ENCODE measurements at places on chromosomes 11 and 22. TPM values are rescaled to one million over a fixed set of nuclear protein-coding genes. Genes with fewer than 3 reads are reported as not detected.

DNA sequence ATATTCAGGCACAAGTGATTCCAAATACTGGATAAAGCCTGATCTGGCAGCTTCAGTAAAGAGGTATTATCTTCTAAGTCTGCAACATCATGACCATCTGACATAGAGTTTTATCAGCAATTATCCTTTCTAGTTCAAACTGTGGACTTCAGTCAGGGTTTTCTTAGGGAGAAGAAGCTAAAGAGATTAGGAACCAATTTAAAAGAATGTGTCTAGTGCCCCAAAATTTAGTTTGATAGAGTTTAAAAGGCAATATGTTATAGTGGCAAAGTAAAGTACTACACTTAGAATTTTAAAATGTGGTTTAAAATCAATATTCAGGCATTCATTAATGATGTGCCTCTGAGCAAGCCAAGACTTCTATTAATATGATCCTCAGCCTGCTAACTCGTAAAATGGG lies 5.4 kb downstream of the PAK1 start:
- H3K27ac ChIP-seq, result no peak overlapping the region
- H3K36me3 ChIP-seq, result no peaks in the 10 kb centered on the region
- no peak for DNase-seq
- no peak overlapping the region for H3K4me3 ChIP-seq
- H3K4me1 ChIP-seq, result peaks cover 23% of the 10 kb centered on the region

GRCh38 chr22:48702573-48703264 lies 1125.0 kb downstream of the BRD1 start:
- no peaks in the 10 kb centered on the region for H3K4me1 ChIP-seq
- no peak for DNase-seq
- H3K27me3 ChIP-seq, result no peaks in the 10 kb centered on the region

PLEKHB1 gene
- 34.0 TPM for total RNA-seq

DNA sequence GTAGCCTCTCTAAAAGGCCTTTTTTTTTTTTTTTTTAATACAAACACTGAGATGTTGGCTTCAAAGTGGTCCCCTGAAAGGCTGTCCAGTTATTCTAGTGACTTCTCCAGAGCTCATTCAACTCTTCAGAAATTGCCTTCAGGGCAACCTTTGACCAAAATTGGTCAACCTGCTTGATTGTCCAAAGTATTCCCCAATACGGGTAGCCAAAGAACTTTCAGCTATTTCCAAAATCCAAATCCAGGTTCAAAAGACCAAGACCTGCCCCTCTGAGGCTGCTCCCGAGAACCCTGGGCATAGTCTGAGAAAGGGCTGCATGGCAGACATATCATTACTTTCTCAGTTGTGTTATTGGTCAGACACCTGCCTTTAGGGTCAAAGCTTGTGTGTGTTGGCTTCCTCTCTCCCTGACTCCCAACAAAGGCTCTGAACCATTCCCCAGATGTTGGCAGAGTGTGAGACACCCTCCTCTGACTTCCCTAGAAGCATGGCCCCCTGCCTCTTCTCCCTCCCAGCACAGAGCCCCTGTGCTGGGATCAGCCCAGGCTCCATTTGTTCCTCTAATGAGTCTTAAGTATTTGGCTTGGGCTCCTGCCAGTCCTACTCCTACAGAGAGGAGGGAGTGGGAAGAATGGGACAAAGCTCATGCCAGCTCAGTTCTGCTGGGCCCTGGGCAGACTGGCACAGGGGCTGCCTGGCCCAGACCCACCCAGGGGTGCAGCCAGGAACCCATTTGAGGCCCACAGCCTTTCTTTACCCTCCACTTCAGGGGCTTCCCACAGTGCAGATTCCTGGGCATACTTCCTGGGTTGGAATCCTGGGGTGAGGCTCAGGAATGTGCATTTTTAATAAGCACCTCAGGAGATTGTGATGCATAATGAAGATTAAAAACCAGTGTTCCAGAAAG lies 30.3 kb downstream of the TNKS1BP1 start:
- no peak for DNase-seq
- H3K27me3 ChIP-seq, result no peaks in the 10 kb centered on the region
- no peaks in the 10 kb centered on the region for H3K4me1 ChIP-seq
- no peak overlapping the region for H3K27ac ChIP-seq
- H3K4me3 ChIP-seq, result no peak overlapping the region
- H3K36me3 ChIP-seq, result peaks cover 29% of the 10 kb centered on the region

- no peak overlapping the region for H3K27ac ChIP-seq
- no peaks in the 10 kb centered on the region for H3K36me3 ChIP-seq
- no peaks in the 10 kb centered on the region for H3K4me1 ChIP-seq
- no peaks in the 10 kb centered on the region for H3K27me3 ChIP-seq
These were observed 1.1 kb upstream of the TTLL8 start for GRCh38 chr22:50058906-50059880.

GRCh38 chr22:49789289-49790141 lies 38.2 kb downstream of the BRD1 start:
- no peaks in the 10 kb centered on the region for H3K4me1 ChIP-seq
- no peak overlapping the region for H3K27ac ChIP-seq
- no peaks in the 10 kb centered on the region for H3K27me3 ChIP-seq
- H3K4me3 ChIP-seq, result no peak overlapping the region
- peaks cover 75% of the 10 kb centered on the region for H3K36me3 ChIP-seq

SEC14L6 gene
- total RNA-seq, result 1.1 TPM

GRCh38 chr11:45045683-45046471 lies 95.2 kb upstream of the TP53I11 start:
- no peaks in the 10 kb centered on the region for H3K27me3 ChIP-seq
- H3K4me3 ChIP-seq, result no peak overlapping the region
- DNase-seq, result no peak

DNA sequence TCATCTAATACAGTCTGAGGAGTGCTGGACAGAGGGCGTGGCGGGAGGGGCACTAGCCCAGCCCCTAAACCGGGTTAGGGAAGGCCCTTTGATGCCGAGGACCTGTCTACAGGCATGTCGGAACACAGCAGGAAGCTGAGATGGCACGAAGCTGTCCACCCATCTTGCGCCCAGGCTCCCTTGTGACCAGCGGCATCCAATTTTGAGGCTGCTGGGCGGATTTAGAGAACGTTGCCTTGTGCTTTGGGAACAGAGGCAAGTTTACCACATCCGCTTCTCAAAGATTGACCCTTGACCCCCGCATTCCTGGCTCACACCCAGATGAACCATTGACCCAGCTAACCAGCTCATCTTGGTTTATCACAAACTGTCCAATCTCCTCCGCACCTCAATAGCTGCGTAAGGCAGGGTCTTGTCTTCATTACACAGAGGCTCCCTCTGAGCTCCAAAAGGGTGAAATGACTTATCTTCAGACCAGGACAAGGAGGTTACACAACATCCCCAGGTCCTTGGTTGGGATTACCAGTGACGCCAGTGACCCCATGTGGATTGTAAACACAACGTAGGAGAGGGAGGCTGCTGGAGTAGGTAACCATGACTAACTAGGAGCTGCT lies 4.5 kb downstream of the FAM83F start:
- H3K4me3 ChIP-seq, result no peak overlapping the region
- H3K4me1 ChIP-seq, result peaks cover 17% of the 10 kb centered on the region
- H3K27ac ChIP-seq, result no peak overlapping the region
- H3K36me3 ChIP-seq, result peaks cover 10% of the 10 kb centered on the region
- DNase-seq, result no peak
- no peaks in the 10 kb centered on the region for H3K27me3 ChIP-seq

SLC17A6 gene
- total RNA-seq, result not detected

DNA sequence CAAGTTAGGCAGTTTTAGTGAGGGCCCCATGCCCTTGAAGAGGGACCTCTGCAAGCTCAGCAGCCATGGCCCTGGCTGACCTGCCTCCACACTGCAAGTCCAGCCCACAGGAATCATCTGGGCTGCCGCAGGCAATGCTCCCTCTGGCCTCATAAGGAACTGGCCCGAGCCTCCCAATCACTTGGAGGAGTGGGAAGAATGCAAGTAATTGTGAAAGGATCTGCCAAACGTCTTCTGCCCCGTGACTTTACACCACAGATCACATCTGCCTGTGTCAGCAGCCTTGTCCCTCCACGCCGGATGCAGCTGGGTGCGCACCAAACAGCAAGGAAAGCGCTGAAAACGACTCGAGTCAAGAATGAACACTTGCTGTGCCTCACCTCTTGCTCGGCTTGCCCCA lies 23.8 kb downstream of the OPCML start:
- DNase-seq, result peak; percentile 29
- H3K4me3 ChIP-seq, result no peak overlapping the region
- H3K27me3 ChIP-seq, result peaks cover 2% of the 10 kb centered on the region
- no peak overlapping the region for H3K27ac ChIP-seq

DNA sequence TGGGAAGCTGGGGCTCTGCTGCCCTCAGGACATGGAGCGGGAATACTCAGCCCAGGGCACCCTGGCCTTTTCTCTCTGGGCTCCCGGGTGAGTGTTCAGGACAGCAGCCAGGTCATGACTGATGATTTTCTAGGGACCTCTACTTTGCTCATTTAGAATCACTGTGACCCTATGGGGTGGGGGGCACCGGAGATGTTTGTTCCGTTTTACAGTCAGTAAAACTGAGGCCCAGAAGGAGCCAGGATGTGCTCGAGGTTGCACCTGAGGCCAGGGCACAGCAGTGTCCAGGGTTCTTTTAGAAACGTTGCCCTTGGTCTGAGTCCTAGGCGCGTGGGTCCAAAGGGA lies 48.1 kb downstream of the SMIM38 start:
- DNase-seq, result no peak
- H3K4me3 ChIP-seq, result no peak overlapping the region
- no peaks in the 10 kb centered on the region for H3K36me3 ChIP-seq
- H3K27me3 ChIP-seq, result no peaks in the 10 kb centered on the region
- no peaks in the 10 kb centered on the region for H3K4me1 ChIP-seq

GRCh38 chr11:31834237-31834636 lies 23.1 kb upstream of the PAX6 start:
- no peak overlapping the region for H3K4me3 ChIP-seq
- H3K4me1 ChIP-seq, result no peaks in the 10 kb centered on the region
- H3K36me3 ChIP-seq, result no peaks in the 10 kb centered on the region
- peaks cover 2% of the 10 kb centered on the region for H3K27me3 ChIP-seq
- peak; percentile 45 for DNase-seq

GRCh38 chr11:2518111-2518982 lies 73.5 kb downstream of the KCNQ1 start:
- H3K4me1 ChIP-seq, result no peaks in the 10 kb centered on the region
- no peak overlapping the region for H3K4me3 ChIP-seq
- DNase-seq, result peak; percentile 21
- no peak overlapping the region for H3K27ac ChIP-seq

DNA sequence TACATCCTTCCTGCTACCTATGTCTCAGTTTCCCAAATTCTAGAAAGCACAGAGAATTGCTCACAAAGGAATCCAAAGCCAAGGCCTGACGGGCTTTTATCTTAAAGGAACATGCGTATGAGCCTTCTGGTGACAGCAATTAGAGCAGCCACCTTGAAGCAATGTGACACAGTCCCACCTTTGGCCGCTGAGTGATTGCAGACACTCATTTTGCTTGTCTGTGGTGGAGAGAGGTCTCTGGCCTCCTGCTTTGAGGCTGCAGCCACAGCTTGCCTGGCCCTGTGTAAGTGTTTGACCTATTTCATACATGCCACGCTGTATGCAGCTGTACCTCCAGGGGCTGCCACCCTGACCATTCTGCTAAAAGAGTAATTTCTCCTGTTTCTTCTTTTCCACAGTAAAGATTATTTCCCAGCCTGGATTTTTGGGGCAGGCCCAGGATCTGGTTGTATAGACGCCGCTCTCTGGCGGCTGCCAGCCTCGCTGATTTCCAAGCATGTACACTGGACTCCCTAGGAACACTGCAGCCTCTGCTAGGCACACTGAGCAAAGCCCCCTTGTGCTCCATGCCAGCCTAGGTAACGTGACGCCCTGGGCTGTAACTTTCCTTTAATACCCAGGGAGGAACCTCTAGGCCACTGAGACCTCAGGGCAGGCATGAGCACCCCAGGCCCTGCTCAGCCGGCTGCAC lies 1.1 kb upstream of the TMA7B start:
- H3K36me3 ChIP-seq, result no peaks in the 10 kb centered on the region
- H3K27ac ChIP-seq, result no peak overlapping the region
- no peaks in the 10 kb centered on the region for H3K27me3 ChIP-seq
- no peak for DNase-seq
- H3K4me3 ChIP-seq, result no peak overlapping the region

- DNase-seq, result no peak
- peaks cover 21% of the 10 kb centered on the region for H3K36me3 ChIP-seq
- no peaks in the 10 kb centered on the region for H3K27me3 ChIP-seq
- H3K27ac ChIP-seq, result no peak overlapping the region
These were observed 51.3 kb downstream of the PRDM10 start for GRCh38 chr11:129951201-129951865.

GRCh38 chr22:35661464-35661863 lies 13.2 kb downstream of the APOL6 start:
- peaks cover 6% of the 10 kb centered on the region for H3K36me3 ChIP-seq
- no peaks in the 10 kb centered on the region for H3K27me3 ChIP-seq
- no peaks in the 10 kb centered on the region for H3K4me1 ChIP-seq
- no peak for DNase-seq

DNA sequence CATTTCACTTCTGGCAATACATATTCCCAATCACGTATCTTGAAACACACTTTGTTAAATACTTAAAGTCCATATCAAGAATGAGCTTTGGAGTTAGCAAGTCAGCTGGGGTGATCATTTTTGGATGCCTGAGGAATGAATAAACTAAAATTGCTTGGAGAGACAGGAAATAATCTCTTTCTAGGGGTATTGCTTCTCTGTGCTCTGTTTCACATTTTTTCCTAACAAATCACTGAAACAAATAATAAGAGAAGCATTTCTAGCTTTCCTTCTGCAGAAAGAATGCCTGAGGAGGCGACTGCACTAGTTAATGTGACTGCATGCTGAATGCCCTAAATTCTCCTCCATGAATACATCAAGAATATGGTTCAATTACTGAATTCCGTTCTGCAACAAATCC lies 541.4 kb upstream of the CCDC90B start:
- no peak overlapping the region for H3K4me3 ChIP-seq
- no peak for DNase-seq
- no peaks in the 10 kb centered on the region for H3K36me3 ChIP-seq
- no peak overlapping the region for H3K27ac ChIP-seq
- H3K27me3 ChIP-seq, result no peaks in the 10 kb centered on the region

Data from H9 (cell line).